Karpas-422 (cell line): ENCODE measurements at places on chromosomes 13 and 19. TPM values are rescaled to one million over a fixed set of nuclear protein-coding genes. Genes with fewer than 3 reads are reported as not detected.

DNA sequence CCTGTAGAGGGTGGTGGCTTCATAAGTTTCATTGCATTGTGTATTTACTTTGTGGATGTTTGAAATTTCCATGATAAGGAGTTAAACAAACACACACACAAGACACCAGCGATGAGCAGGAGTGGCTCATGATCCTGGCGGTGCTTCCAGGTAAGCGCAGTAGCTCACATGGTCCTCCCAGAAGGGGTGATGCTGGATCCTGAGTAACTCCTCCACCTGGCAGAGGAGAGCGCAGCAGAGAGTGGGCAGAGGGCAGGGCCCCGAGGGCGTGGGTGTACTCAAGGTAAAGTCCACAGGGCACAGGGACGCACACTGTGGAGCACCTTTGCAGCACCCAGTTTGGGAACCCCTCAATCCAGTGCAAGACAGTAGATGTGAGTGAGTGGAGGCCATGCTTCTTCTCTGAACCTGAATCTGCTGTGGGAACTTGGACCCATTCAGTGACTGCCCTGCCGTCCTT is 54.0 kb downstream of the RFX2 start:
- no peak for DNase-seq

The ZNF132 gene
- total RNA-seq = not detected in 2 replicates

GRCh38 chr19:13234518-13234917 is 84.3 kb downstream of the IER2 start:
- DNase-seq = peak; percentile 84

The TICAM1 gene
- 2.1 and 2.7 TPM in 2 replicates for total RNA-seq

The LRRC8E gene
- not detected in 2 replicates for total RNA-seq

- DNase-seq = no peak
Measured at GRCh38 chr13:30830638-30830965, 75.5 kb upstream of the MEDAG start.

DNA sequence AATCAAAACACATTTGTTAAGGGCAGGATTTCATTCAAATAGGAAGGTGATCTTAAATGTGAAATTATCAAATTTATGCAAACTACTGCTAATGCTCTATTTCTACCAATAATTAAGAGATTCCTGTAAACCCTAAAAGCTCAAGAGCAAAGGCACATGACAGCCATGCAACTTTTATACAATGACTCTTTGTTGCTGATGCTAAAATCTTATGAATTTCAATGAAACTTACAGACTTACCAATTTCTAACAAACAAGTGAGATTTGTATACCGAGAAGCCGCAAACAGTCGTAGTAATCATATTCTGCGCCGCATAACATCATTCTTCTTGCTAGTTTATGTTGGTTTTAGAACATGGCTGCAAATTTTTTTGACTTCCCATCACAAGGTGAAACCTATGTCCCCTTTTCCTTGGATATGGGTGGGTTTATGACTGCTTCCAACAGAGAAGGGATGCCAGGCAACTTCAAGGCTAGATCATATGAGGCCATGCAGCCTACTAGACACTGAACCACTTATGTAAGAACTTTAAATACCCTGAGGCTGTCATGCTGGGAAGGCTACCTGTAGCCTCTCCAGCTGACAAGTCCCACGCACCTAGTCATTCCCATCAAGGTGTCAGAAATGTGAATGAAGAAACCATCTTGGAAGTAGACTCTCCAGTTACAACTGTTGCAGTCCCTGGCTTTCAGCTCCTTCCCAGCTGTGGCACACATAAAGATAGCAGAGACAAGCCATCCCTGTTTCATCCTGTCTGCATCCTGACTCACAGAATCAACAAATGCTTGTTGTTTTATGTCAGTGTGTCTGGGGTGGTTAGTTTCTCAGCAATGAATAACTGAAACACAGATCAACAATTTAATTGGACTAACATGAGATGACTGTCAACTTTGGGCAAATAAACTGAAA is 42.0 kb downstream of the LNX2 start:
- DNase-seq = no peak

DNA sequence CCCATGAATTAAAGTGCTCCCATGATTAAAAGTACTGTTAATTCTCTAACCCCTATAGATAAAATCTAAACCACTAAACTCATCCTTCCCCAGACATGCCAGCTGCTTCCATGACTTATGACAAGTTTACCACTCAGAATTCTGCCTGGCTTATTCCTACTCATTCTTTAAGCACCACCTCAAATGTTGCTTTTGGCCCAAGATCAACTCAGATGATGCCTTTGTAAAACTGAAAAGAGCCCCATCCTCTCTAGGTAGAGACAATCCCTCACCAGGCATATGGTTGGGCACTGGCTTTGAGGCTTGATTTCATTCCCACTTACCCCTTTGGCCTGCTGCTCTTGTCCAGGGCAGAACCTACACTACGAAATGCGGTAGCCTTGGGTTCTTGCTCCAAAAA is 250.0 kb downstream of the DNAJC15 start:
- no peak for DNase-seq

DNA sequence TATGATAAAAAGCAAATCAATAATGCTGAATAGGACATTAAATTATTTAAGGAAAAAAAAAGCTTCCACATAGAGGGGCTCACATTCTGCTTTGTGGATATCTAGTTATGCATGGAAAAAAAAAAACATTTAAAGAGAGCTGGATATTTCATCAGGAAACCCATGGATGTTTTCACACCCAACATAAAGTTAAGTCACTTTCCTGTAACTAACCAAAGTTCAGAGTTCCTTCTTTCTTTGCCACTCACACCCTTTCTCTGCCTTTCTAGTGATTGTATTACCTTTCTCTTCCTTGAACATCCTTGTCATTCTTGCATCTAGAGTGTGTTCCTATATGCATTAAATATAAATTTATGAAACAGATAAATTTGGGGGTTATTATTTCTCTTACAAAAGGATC is 47.2 kb downstream of the RFXAP start:
- no peak for DNase-seq

DNA sequence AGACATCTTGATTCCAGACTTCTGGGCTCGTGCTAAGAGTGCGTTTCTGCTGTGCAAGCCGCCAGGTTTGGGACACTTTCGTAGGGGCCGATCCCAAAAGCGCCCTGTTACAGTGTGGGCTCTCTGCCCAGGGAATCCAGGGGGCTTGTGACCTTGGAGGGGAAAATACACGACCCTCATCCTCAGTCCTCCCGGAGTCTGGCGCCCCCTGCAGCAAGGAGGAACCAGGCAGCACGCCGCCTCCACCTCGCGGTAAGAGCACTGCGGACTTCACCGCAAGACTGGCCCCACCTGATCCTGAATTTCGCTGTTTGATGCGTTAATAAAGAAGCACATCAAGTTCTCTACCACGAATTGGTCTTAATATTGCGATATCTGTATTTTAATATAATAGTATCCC is 5.2 kb downstream of the POLRMT start:
- no peak for DNase-seq

DNA sequence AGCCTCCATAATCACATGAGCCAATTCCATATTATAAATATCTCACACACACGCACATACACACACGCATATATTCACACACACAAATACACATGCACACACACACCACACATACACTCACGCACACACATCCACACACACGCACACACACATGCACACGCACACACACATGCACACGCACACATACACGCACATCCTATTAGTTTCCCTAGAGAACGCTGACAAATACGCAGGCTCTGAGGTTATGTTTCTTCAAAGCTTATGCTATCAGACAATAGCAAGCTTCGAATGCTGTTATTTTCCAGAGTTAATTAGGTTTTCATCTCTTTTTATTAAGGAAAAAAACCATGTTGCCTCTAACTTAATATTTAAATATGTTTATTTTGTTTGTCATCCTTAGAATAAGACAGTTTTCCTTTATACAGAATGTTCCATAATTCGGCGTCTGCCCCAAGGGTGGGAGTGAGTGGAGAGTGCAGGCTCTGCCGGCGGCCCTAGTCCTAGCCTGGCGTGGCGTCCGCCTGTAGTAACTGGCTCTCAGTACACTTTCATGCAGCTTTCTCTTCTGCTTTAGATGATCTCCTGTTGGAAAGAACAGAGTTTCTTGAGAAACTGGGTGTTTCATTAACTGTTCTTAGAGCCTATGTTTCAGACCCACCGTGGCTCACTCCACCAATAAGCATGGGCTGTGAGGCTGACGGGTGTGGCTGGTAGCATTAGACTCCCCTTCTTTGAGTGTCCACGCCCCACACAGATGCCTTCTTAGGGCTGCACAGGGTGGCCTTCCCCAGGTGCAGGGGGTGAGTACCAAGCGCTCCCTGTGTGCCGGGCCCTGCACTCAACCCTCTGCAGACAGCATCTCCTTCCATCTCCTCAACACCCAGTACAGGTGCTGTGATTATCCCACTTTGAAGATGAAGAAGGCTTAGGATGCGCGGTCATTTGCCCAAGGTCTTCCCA is 30.4 kb upstream of the ANKRD10 start:
- DNase-seq = no peak

GRCh38 chr13:86974995-86975328 is 696.2 kb upstream of the SLITRK5 start:
- peak; percentile 55 for DNase-seq

DNA sequence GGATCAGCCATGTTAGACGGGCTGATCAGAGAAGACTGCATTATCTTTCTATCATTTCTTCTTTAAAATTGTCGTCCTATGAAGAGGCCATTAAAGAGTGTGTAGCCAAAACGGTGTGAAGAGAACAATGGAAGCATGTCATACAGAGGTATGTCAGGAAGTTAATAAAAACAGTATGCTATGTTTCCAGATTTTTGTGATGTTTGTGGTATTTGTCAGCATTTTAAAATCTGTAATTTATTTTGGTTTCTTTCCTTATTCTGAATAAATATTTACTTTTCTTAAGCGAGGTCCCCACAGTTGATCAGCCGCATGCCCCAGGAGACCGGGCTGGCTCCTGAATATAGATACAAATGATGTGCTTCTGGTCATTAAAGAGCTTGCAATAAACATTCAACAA is 142.9 kb upstream of the SERP2 start:
- no peak for DNase-seq

The LGALS14 gene
- total RNA-seq = 3.7 and 6.1 TPM in 2 replicates

DNA sequence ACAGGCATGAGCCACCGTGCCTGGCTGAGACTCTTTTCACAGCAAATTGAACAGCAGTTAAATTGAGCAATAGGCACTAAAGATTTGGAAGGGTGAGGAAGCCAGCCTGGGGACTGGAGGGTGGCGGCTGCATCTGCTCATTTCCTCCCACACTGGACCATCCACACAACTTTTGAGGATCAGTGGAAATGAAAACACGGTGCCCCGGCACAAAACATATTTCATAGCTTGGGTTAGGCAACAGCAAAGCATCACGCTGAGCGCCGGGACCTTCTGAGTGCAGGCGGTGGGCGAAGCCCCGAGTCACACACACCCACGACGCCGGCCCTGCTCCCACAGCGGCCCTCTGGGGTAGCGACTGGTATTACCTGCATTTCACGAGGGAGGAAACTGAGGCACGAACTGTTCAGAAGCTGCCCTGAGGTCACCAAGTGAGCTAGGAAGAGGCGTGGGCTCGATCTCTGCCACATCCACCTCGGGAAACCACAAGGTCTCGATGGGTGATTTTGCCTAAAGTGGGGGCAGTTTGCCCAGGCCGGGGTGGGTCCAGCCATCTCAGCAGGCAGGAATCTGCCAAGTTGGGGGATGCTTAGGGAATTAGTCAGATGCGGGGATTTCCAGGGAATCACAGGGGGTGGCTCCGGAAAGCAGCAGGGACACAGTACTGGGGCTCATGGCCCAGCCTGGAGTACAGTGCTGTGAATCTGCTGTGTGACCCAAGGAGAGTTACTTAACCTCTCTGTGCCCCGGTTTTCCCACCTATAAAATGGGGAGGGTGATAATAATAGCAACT is 3.5 kb upstream of the SBNO2 start:
- DNase-seq = peak; percentile 7

The FREM2 gene
- not detected in 2 replicates for total RNA-seq

- DNase-seq = no peak
Measured at GRCh38 chr13:97282705-97283104, 60.6 kb downstream of the MBNL2 start.

DNA sequence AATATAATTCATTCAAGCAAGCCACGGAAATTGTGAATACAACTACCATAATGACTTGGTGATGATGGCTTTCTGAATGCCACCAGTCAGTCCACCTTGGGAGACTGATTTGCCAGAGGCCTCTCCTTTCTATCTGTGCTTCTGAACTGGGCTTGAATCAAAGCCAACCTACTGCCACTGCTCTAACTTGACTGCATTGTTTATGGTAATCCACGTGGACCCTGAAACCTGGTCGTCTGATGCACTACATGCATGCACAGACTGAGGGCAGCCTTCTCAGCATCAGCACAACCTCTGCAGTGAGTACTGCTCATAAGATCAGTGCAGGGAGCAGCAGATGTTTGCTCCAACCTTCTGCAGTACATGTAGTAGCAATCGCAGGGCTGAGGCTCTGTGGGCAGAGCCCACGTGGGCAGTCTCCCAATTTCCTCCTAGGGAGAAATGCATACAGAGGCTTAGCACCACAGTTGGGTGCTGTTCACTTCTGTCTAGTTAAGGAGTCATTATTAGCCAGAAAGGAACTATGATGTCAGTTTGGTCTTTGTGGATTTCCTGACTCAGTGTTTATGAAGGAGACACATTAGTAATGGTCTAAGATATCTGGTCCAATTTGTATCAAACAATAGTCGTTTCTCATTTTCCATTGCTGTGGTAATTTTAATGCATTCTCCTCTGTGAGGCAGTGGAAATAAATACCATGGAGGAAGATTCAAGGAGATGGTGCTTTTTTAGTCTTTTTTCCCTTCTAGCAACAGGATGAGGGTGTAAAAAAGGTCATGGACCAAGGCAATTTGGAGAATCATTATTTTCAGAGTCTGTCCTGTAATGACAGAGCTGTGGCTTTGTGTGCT is 82.5 kb downstream of the AKAP11 start:
- peak; percentile 84 for DNase-seq

DNA sequence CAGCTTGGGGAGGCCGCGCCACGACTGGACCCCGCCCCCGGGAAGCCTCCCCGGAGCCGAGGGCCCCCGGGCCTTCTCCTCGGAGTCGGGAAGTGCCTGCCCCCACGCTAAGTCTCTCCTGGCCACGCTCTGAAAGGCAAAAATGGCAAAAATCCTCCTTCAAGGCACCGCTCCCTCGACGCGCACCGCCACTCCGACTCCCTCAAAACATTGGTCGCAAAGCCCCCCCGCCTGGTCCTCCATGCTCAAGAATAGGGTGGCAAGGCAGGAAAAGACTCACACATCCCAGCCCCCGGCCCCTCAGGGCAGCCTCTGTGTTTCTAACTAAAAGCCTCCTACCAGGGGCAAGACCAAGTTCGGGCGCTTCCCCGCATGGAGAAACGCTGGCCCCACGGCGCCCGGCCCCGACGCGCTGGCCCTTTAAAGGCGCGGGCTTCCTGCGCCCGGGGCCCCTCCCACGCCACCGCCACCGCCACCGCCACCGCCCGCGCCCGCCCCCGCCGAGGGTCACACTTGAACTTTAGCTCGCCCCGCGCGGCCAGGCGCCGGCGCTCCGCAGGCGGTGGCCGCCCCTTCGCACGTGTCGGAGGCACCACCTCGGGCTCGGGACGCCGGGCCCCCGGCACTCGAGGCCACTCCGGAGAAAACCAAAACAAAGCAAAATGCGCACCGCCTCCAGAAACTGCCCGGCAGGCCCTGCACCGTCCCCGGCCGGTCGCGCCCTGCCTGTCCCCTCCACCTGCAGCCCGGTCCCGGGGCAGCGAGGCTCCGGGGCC is 1.9 kb downstream of the FOXO1 start:
- peak; percentile 77 for DNase-seq
